Renal cortical epithelial cell (primary cell): ENCODE measurements at places on chromosomes 11 and 22. TPM values are rescaled to one million over a fixed set of nuclear protein-coding genes. Genes with fewer than 3 reads are reported as not detected.

OR8G1 gene
- not detected in 2 replicates for total RNA-seq

WBP2NL gene
- total RNA-seq: 0.17 and 1.1 TPM in 2 replicates

DNA sequence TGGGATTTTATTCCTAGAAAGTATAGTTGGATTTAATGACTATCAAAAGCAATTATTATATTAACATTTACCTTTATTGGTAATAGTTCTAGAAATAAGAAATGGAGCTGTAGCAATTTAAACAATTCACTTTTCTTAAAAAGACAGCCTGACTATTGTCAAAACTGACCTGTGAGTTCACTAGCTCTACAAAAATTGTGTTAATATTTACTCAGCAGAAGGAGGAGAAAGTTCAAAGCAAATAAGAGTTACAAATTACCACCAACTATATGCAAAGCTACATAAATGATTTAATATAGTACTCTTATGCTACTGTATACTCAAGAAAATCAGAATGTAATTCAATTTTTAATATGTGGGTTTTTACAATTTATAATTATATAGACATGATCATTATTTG, 310.0 kb downstream of the DCDC1 start:
- no peak for DNase-seq

GRCh38 chr11:67306769-67307544, 3.6 kb downstream of the SSH3 start:
- no peak for DNase-seq

- DNase-seq: peak; percentile 45
Observed at GRCh38 chr22:21837248-21837979, 30.0 kb downstream of the MAPK1 start.

DNA sequence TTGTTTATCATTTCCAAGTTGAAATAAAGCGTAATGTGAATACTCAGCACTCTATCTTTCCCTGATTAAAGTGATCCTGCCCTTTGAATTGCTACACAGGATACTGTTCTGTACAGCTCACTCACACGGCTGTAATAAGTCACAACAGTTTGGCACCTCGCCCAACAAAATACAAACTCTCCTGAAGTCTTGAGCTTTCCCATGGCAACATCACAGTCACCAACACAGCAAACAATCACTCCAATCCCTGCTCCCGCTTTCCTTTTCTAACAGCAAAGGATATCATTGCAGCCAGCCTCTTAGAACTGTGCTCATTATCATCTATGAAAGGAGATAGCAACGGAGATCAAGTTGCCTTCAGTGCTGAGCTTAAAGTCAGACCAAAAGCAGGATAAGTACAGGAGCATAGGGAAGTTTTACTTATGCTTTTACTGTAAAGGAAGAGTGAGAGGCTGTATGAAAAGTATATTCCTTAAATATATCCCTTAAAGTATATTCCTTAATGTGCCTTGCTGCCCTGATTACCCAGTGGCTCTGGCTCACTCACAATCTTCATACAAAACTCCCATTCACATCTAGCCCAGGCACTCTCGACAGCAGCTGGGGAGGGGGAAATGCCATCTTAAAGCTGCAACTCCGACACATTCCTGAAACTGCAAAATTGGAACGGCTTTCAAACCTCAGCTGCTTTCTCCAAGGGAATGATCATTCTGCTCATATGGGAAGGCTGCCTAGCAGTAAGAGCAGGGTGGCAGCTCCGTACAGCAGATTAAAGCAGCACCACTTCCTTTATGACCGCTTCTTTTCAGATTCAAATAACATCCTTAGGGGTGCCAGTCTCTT, 35.8 kb downstream of the MAML2 start:
- DNase-seq: peak; percentile 100

GRCh38 chr11:129973068-129973467, 29.6 kb downstream of the PRDM10 start:
- peak; percentile 90 for DNase-seq

- no peak for DNase-seq
Observed at GRCh38 chr22:22429369-22430108, 79.0 kb downstream of the ZNF280B start.

- DNase-seq: peak; percentile 74
Observed at GRCh38 chr11:94656968-94657367, 89.8 kb downstream of the PIWIL4 start.

DNA sequence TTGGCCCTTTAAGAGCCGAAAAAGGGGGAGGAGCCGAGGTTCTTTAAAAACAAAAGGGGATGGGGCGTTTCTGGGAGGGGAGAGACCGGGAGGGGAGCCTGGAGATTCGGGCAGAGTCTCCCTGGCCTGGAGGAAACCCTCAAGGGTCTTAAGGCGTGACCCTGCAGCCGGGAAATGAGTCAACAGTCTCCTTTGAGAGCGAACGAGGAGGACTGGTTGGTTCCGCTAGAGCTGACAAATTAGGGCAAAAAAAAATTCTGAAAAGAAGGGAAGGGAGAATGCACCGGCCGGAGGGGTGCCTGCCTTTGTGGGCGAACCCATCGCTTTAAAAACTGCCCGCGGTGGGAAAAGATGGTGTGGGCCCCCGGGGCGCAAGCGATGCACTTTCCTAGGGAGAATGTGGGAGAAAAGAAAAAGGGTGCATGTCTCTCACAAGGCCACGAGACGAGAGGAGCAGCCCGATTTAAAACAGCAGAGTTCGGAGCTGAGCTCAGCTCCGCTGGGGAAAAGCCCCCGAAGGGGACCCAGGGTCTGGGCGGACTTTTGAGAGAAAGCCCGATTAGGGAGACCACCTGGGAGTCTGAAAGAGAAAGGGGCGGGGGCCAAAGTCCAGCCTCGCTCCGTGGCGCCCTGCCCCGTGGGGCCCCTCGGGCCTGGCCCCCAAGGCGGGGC, 874 bp downstream of the ZFTA start:
- DNase-seq: peak; percentile 61

GRCh38 chr11:74721479-74721835, 9.8 kb downstream of the CHRDL2 start:
- no peak for DNase-seq
